ENCODE measurements at places on chromosomes 16 and 17. TPM values are rescaled to one million over a fixed set of nuclear protein-coding genes. Genes with fewer than 3 reads are reported as not detected.

DNA sequence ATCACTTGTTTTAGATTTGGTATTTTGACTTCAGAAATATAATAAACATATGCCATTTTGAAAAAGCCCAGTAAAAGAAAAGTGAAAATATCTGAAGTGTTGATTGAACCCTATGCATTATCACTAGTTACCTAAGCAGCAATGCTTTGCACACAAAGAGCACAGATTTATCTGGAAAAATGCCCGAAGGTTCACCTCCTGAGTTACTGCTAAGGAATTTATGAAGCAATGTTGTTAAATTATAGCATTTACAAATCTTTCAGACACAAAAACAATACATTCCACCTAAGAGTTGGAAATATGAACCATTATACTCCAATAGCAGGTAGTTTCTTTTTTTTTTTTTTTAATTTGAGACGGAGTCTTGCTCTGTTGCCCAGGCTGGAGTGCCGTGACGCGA, 38.9 kb upstream of the GHDC start:
- DNase-seq: no peak
- H3K36me3 ChIP-seq: no peaks in the 10 kb centered on the region
- H3K27me3 ChIP-seq: no peaks in the 10 kb centered on the region
- H3K27ac ChIP-seq: no peak overlapping the region
- no peak overlapping the region for H3K4me3 ChIP-seq
- no peaks in the 10 kb centered on the region for H3K4me1 ChIP-seq

- H3K27ac ChIP-seq: peak overlapping the region; percentile 20
- H3K27me3 ChIP-seq: no peaks in the 10 kb centered on the region
- peak; percentile 77 for DNase-seq
- no peaks in the 10 kb centered on the region for H3K36me3 ChIP-seq
- H3K4me3 ChIP-seq: no peak overlapping the region
Observed at GRCh38 chr17:80649672-80650330, 105.2 kb downstream of the RPTOR start.

- H3K27me3 ChIP-seq: no peaks in the 10 kb centered on the region
- H3K36me3 ChIP-seq: peaks cover 67% of the 10 kb centered on the region
- no peak overlapping the region for H3K4me3 ChIP-seq
- H3K27ac ChIP-seq: peak overlapping the region; percentile 90
Observed at GRCh38 chr17:64502021-64502420, 4.1 kb downstream of the DDX5 start.

- no peak for DNase-seq
- no peak overlapping the region for H3K4me3 ChIP-seq
- no peaks in the 10 kb centered on the region for H3K27me3 ChIP-seq
- no peak overlapping the region for H3K27ac ChIP-seq
- H3K36me3 ChIP-seq: peaks cover 3% of the 10 kb centered on the region
- H3K4me1 ChIP-seq: no peaks in the 10 kb centered on the region
Observed at GRCh38 chr16:47158992-47159391, 15.2 kb upstream of the NETO2 start.

DNA sequence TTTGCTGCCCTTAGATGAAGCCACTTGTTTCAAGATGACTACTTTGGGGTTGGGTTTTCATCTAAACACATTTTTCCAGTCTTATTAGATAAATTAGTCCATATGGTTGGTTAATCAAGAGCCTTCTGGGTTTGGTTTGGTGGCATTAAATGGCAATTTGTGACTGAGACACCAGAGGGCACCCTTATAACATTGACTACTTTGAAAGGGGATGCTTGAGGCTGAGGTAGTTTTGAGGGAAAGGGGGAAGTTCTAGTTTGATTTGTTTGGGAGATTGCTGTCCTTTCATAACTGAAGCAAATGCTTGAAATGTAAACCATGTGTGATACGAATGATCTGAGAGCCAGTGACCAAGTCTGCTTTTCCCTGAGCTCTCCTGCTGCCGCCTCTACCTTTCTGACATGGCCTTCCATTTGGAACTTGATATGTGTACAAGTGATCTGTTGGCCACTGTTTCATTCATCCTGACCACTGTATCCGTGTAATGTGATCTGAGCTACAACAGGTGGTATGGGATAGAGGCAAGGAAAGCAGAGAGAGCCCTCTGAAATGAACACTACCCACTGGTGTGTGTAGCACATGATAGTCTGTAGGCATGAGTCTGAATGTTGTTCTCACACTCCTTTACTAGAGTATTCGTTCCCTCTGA, 5.8 kb upstream of the RARA start:
- peaks cover 10% of the 10 kb centered on the region for H3K4me1 ChIP-seq
- H3K4me3 ChIP-seq: no peak overlapping the region
- H3K27ac ChIP-seq: no peak overlapping the region
- no peaks in the 10 kb centered on the region for H3K27me3 ChIP-seq
- DNase-seq: peak; percentile 48

DNA sequence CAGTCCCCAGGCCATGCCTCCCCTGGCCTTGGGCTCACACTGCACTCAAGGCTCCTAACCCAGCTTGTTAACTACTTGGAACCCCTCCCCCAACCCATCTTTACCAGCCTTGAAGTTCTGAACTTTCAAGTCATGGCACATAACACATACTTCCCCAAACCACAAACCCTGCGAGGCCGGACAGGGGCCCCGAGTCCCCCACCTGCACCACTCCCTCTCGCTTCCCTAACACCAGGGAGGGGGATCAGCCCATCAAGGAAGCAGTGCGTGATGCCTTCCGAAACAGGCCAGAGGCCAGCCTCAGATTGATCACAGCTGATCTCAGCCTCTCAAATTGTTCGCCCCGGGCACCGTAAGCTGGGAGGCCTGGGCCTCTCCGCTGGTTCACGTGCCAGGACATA, 3.0 kb upstream of the NLRC3 start:
- H3K4me1 ChIP-seq: peaks cover 9% of the 10 kb centered on the region
- H3K4me3 ChIP-seq: no peak overlapping the region
- H3K27me3 ChIP-seq: no peaks in the 10 kb centered on the region
- peak overlapping the region; percentile 61 for H3K27ac ChIP-seq
- DNase-seq: no peak

- H3K4me1 ChIP-seq: no peaks in the 10 kb centered on the region
- peaks cover 3% of the 10 kb centered on the region for H3K27me3 ChIP-seq
- DNase-seq: no peak
- no peak overlapping the region for H3K27ac ChIP-seq
- H3K4me3 ChIP-seq: no peak overlapping the region
Observed at GRCh38 chr16:7231762-7232161, 100.9 kb upstream of the RBFOX1 start.

DNA sequence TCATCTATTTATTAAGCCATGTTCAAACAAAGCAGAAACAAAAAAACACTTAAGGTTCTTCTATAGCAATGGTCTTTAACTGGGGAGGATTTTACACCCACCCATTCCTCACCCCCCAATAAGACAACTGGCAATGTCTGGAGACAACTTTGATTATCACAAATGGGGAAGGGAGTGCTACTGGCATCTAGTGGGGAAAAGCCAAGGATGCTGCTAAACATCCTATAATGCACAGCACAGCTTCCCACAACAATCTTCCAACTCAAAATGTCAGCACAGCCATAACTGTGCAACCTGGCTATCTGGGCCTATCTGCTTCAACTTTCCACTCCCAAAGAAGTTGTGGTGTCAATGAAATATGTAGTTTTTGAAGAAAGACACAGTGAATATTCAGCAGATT, 1044.4 kb downstream of the CDH8 start:
- no peak for DNase-seq
- no peaks in the 10 kb centered on the region for H3K36me3 ChIP-seq
- no peaks in the 10 kb centered on the region for H3K4me1 ChIP-seq
- no peak overlapping the region for H3K27ac ChIP-seq
- H3K4me3 ChIP-seq: no peak overlapping the region

SLFN13 gene
- 20.8 TPM for total RNA-seq

XAF1 gene
- 0.37 TPM for total RNA-seq

KRT39 gene
- total RNA-seq: not detected

CANT1 gene
- total RNA-seq: 39.7 TPM

VPS9D1 gene
- total RNA-seq: 5.6 TPM

Measured in WTC11 (cell line).